H54 (cell line): ENCODE measurements at places on chromosomes 11 and 22.

DNA sequence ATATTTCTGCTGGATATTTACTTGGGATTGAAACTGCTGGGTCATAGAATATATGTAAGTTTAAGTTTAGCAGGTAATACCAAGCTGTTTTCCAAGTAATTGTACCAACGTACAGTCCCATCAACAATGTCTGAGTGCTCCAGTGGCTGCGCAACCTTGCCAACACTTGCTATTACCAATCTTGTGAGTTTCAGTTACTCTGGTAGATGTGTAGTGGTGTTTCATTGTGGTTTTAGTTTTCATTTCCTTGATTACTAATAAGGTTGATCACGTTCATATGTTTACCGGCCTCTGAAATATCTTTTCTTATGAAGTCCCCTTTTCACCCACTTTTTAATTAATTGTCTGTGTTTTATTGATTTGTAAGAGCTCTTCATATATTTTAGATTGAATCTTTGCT is 370.6 kb upstream of the CADM1 start:
- DNase-seq, result no peak

DNA sequence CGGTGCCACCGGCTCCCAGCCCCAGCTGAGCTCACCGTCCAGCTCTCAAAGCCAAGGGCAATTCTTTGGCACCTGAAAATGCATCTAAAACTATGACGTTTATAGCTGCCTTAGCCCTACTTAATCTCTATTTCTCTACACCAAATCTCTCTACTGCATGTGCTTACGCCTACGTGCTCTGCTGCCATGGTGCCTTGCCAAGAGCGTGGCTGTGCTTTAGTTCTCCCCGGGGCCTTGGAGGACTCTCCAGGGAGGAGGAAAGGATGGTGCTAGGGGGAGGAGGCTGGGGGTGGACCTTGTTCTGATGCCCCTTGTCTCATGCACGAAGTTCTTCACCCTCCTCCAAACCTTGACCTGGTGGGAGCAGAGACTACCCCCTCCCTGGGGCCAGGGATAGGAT is 9.0 kb upstream of the BID start:
- no peak for DNase-seq

DNA sequence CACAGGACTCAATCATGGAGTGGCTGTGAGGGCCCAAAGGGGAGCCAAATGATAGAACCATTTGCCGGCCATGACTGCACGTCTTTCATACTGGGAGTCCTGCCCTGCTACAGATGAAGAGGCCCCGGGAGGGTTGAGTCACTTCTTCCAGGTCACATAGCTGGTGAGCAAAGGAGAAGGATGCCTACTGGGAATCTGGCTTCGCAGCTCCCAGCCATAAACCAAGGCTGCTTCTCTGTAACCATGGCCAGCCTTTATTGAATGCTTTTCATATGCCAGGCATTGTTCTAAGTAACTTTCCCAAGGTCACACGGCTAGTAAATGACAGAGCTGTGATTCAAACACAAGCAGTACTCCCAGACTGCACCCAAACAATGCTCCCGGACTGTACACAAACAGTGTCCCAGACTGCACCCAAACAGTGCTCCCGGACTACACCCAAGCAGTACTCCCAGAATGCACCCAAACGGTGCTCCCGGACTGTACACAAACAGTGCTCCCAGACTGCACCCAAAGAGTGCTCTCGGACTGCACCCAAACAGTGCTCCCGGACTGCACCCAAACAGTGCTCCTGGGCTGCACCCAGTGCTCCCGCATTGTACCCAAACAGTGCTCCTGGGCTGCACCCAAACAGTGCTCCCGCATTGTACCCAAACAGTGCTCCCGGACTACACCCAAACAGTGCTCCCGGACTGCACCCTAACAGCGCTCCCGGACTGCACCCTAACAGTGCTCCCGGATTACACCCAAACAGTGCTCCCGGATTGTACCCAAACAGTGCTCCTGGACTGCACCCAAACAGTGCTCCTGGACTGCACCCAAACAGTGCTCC is 89.8 kb downstream of the FBXO7 start:
- peak; percentile 14 for DNase-seq

- no peak for DNase-seq
Measured at GRCh38 chr11:68469122-68469521, 8.6 kb downstream of the PPP6R3 start.

DNA sequence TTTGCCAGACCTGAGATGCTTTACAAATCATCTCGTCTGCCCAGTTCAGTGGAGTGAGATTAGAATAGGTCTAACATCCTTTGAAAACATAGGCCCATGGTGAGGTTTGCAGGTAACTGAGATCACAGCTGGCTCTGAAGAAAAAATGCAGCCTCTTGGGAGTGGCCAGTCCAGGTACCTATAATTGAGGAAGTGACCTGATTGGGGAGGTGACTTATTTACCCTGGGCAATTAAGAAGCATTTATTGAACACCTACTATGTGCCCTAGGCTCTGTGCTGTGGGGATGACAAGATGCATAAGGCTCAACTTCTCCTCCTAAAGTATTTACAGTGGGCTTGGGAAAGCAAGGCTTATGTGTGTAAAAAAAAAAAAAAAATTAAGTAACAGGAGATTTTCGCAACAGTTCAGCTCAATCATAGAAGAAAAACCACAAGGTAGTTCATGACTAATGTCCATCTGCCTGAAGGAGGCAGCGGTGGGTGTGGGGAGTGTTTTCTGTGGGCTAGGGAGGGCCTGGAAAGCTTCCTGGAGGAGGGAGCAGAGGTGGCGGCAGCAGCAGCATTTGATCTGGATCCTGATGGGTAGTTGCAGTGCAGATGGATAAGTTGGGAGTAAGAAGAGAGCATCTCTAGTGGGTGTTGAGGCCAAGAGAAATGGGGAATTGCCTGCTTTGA is 16.1 kb downstream of the MICAL2 start:
- peak; percentile 55 for DNase-seq
